T1000 (cell line): ENCODE measurements at places on chromosomes 3 and 15.

DNA sequence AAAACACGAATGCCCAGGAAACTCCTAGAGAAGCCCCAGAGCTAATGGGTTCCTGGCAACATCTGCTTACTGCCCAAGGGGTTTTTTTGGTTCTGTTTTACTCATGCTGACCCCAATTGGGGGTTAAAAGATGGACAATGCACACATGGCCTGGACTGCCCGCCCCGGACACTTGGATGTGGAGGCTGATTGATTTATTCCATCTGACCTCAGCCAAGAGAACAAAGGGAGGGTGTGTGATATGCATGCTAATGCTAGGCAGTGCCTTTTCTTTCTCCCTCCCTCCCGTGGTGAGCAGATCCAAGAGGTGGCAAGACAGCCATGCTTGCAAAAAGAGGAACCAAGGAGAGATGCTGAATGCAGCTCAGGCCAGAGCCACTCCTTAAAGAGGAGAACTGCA is 3.3 kb upstream of the LRTM1 start:
- DNase-seq = no peak

DNA sequence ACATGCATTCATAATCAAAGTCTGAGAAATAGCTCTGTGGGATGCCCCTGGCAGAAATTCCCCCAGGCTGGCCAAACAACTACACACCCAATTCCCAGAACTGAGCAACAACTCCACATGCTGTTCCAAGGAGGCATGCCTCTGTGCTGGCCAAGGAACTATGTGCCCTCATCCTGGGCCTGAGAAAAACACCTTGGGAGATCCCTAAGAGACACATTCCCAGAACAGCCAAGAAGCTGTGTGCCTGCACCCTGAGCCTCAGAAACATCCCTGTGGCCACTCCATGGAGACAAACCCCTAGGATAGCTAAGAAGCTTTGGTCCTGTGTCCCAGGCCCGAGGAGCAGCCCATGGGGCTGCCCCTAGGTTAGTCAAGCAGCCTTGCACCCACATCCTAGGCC is 92.3 kb upstream of the MME start:
- DNase-seq = no peak

GRCh38 chr3:177354466-177354865 is 157.2 kb upstream of the TBL1XR1 start:
- DNase-seq = no peak

DNA sequence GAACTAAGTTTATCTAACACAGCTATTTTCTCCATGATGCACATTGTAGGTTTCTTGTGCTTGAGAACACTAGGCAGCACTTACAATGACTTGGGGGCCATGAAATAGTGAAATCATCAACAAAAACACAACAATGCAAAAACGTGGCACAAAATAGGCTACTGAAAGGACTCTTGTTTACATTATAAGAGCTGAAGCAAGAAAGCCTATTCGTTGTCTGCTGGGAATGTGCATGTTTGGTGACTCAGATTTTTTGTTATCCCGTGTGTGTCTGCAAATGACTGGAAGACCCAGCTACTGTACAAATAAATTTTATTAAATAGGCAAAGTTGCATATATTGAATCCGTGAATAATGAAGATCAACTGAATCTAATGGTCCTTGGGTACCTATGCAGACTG is 85.0 kb downstream of the TCF12 start:
- no peak for DNase-seq

DNA sequence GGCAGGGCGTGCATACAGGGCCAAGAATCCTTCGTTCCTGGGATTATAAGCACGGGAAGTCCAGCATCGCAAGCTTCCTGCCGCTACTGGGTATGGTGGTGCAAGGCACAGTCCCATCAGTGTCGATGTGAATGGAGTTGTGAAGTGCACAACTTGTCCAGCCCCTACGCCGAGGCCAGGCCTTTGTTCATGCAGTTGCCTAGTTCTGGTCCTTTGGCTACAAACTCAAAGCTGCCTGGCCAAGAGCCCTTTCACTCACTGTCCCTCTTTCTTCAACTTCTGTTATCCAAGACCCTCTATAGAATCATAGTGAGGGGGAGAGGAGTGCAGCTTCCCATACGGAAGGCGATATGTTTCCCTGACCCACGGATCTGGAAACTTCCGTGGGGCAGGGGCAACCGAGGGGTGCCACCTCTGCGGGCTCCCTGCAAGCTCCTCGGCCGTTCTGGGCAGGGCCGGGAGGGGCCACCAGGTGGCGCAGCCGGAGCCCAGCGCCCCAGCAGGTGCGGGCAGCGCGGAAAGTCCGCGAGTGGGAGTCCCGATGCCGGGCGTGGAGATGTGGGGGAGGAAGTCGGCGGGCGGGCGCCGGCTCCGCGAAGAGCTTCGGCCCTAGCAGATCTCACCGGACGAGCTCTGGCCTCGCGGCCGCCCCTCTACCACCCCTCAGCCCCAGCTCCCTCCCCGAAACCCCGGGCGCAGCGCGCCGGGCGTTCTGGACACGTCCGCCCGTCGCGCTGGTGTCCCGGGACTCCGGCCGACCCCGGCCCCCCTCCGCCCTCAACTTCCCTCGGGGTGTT is 693 bp downstream of the RASGRP1 start:
- DNase-seq = peak; percentile 38

DNA sequence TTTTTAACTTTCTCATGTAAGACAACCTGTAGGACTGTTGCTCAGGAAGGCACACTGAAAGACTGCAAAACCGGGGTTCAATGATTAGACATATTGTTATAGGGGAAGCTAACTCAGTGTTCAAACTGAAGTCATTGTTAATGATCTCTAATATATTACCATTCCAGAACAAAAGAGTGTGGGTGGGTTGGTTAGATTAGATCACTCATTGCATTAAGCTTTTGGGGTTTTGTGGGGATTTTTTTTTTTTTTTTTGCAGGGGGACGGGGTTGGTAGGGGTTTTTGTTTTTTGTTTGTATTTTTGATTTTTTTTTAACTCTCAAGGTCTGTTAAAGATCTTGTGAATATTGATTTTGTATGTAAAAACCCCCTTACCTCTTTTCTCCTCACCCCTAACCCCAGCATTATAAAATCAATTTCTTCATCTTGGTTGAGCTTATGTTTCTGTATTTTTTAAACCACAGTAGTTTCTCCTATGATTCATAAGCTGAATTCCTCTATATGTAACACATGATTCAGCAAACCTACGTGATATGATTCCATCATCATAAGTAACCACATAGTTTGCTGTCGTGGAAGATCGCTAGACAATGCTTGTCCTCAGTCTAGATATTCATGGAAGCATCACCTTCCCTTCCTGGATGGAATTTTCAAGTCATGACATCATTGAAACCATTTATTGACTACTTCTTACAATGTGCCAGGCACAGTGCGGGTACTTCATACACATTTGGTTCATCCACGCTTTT is 544.1 kb upstream of the MDFIC2 start:
- no peak for DNase-seq

- no peak for DNase-seq
Observed at GRCh38 chr3:56251343-56251945, 216.8 kb downstream of the ERC2 start.

GRCh38 chr3:59978979-59979378 is 929.2 kb upstream of the CFAP20DC start:
- DNase-seq = no peak

DNA sequence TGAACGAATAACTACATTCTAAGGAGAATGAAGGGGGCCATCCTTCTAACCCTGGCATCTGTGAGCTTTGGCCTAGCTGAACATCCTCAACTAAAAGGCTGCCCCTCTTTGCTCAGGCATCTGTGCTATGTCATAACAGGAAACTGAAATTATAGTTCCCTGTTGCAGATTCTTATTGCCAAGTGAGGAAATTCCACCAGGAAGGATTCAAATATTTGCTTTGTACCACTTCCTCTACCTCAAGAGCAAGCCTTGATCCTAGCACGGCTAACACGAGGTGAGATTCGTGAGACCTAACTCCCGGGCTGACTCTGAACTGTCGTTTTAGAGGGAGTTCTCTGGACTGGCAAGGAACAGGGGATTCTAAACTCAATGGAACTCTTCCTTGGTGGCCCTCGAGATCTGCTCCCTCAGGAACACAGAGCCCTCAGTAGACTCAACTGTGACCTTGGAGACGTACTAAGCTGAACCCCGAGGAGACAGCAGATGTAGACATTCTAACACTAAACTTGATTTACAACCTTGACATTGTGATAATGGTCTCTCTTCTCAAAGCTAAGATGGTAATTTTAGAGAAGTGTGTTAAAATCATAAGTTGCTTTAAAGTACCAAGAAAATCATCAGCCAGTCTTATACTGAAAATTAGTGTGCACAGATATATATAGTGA is 4.2 kb downstream of the SPG21 start:
- DNase-seq = no peak

- DNase-seq = no peak
Observed at GRCh38 chr15:74863239-74864056, 9.7 kb downstream of the SCAMP2 start.

- DNase-seq = no peak
Observed at GRCh38 chr3:67384016-67384415, 270.4 kb downstream of the SUCLG2 start.
